ENCODE measurements at places on chromosomes 1 and 21. TPM values are rescaled to one million over a fixed set of nuclear protein-coding genes. Genes with fewer than 3 reads are reported as not detected.

- no peaks in the 10 kb centered on the region for H3K4me1 ChIP-seq
- DNase-seq = no peak
- H3K4me3 ChIP-seq = no peak overlapping the region
- no peaks in the 10 kb centered on the region for H3K36me3 ChIP-seq
- H3K27me3 ChIP-seq = peaks cover 6% of the 10 kb centered on the region
Observed at GRCh38 chr1:90291431-90292216, 296.7 kb downstream of the ZNF326 start.

GRCh38 chr1:228015276-228016180 is 8.7 kb downstream of the WNT3A start:
- H3K4me3 ChIP-seq = no peak overlapping the region
- no peak overlapping the region for H3K27ac ChIP-seq
- no peaks in the 10 kb centered on the region for H3K36me3 ChIP-seq
- H3K27me3 ChIP-seq = peaks cover 7% of the 10 kb centered on the region
- no peaks in the 10 kb centered on the region for H3K4me1 ChIP-seq

DNA sequence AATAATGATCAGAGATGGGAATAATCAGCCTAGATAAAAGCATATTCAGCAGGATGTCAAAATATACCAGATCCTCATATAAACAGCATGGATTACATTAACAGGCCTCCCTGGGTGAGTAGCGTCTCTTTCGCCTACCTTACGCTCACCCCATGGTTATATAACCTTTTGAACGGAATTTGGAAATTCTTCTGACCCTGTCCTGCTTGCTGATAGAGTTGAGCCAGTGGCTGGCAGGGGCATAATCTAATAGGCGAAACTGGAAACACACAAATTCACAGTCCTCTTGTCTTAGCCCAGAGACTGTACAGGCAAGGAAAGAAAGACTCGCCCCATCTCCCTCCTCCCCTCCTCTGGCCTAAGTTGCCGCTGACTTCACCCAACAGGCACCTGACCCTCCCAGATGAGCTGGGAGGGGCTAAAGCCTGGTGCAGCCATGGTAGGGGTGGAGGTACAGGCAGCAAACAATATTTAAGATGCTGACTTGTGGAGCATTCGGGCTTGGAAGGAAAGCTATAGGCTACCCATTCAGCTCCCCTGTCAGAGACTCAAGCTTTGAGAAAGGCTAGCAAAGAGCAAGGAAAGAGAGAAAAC is at the start of gene ANGPTL7:
Gene ANGPTL7, plus strand, starts transcription at position 498 of the 594 bp plus-strand sequence. CDS start 225 bp downstream, outside the sequence.
- peaks cover 7% of the 10 kb centered on the region for H3K4me1 ChIP-seq
- H3K4me3 ChIP-seq = no peak within 1 kb of the TSS
- H3K36me3 ChIP-seq = no peaks in the 10 kb centered on the region
- DNase-seq = no peak
- no peaks in the 10 kb centered on the region for H3K27me3 ChIP-seq

The CA6 gene
- total RNA-seq = not detected

DNA sequence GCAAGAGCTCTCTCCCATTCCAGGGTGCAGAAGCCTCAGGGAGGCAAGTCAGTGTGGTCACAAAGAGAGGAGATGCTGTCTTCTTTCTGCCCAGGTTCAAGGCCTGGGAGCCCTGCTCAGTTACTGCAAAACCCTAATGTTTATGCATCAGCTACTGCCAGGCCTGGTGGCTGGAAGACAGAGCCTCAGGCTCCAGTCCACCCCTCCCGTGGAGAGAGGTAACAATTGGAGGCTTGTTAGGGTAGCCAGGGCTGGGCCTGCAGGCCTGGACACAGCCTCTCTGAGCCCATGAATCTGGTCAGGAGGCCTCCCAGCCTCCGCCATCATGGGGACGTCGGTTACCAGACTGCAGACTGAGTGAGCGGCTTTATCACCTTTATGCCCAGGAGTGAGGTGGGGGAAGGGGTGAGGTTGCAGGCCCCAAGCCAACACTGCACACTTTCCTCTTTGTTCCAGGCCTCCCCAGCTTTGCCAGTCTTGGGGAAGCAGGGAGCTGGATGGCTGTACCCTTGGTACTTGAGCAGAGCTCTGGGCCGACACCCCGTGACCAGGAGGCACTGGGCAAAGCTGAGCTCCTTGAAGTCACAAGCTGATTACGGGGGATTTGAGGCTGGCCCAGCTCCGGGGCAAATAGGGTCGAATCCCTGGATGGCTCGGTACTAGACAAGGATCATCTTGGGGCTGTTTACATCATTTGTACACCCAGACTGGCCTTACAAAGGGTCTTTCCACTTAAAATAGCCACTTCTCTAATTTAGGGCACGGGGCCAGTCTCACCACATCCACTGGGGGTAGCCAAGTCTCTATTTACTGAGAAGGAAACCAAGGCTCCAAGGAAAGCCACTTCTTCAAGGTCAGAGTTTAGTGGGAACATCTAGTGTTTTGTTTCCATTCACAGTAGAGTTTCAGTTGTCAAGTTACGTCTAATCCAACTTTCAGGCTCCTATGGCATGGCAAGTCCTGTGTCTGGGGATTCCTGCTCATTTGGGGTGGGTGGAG is 5.2 kb downstream of the SLC2A1 start:
- H3K27me3 ChIP-seq = no peaks in the 10 kb centered on the region
- peaks cover 69% of the 10 kb centered on the region for H3K4me1 ChIP-seq
- no peak overlapping the region for H3K27ac ChIP-seq

The GCSAML gene
- 0.57 TPM for total RNA-seq

DNA sequence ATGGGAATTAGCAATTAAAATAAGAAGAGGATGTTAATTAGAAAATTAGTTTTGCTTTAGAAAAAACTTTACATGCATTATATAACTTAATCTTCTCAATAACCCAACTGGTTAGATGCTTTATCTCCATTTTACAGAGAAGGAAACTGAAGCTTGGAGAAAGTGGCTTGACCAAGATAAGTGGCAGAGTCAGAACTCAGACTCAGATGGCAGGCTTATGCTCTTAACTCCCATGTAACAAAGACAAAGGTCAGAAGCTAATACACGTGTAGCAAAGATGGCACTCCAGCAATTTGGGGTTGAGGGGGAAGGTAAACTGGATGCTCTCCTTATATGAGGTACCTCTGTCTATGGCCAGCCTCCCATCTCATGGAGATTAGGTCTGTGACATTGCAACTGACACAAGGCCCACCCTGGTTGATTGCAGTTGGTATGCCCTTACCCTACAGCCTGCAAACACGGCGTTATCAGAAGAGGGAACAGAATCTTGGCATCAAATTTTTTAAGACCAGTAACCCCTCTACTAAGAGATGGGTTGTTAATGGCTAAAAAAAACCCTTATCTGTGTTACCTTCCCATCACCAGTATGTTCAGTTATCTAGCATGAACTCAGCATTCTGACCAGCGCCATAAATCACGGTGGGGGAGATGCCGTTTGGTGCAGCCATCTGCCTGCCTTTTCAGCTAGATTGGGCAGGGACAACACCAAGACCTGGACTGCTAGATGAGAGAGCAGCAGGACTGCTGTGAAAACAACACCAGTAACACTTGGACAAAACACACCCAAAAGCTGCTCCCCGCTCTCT is 97.0 kb downstream of the UBR4 start:
- no peak overlapping the region for H3K4me3 ChIP-seq
- H3K27ac ChIP-seq = no peak overlapping the region
- peaks cover 30% of the 10 kb centered on the region for H3K36me3 ChIP-seq
- H3K4me1 ChIP-seq = no peaks in the 10 kb centered on the region
- no peaks in the 10 kb centered on the region for H3K27me3 ChIP-seq

GRCh38 chr1:12078575-12078937 is 15.5 kb downstream of the TNFRSF8 start:
- peaks cover 38% of the 10 kb centered on the region for H3K4me1 ChIP-seq
- no peak for DNase-seq
- no peak overlapping the region for H3K4me3 ChIP-seq
- H3K27me3 ChIP-seq = peaks cover 12% of the 10 kb centered on the region
- H3K36me3 ChIP-seq = peaks cover 17% of the 10 kb centered on the region

The ZBTB8A gene
- total RNA-seq = 0.22 TPM

The TMEM269 gene
- 0.55 TPM for total RNA-seq

GRCh38 chr1:168977618-168978017 is 128.9 kb upstream of the ATP1B1 start:
- no peak overlapping the region for H3K4me3 ChIP-seq
- no peaks in the 10 kb centered on the region for H3K4me1 ChIP-seq
- DNase-seq = no peak
- no peaks in the 10 kb centered on the region for H3K36me3 ChIP-seq

DNA sequence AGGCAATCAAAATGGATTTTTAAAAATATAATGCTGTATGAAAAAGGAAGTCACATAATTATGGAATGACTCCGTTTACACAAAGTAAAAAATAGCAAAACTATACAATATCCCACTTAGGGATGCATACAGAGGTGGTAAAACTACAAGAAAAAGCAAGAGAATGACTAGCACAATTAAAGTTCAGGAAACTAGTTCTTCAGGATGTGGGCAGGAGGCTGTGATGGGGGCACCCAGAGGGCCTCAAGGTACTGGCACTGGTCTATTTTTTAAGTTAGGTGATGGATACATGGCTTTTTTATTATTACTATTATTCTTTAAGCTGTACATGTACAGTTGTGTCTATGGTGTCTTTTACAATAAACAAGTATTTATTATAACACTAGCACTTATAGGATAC is 1.4 kb upstream of the ZC3H12A start:
- H3K36me3 ChIP-seq = peaks cover 17% of the 10 kb centered on the region
- H3K27ac ChIP-seq = peak overlapping the region; percentile 77
- peaks cover 50% of the 10 kb centered on the region for H3K4me1 ChIP-seq
- peak overlapping the region; percentile 90 for H3K4me3 ChIP-seq
- DNase-seq = no peak

The KLHDC9 gene
- total RNA-seq = not detected

The MTARC1 gene
- not detected for total RNA-seq

DNA sequence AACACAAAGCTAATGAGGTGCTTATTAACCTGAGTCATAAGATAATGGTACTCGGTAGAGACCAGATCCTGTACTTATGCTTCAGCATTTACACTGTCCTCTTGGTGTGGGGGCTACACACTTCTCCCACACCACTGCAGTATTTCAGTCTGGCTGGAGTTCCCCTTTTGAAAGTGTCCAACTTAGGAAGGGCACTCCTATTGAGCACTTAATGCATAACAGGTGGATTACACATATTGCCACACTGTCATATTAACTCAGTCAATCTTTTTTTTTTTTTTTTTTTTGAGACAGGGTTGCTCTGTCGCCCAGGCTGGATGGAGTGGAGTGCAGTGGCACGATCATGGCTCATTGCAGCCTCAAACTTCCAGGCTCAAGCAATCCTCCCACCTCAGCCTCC is 1.5 kb downstream of the GPATCH4 start:
- H3K36me3 ChIP-seq = peaks cover 17% of the 10 kb centered on the region
- H3K27me3 ChIP-seq = no peaks in the 10 kb centered on the region
- H3K4me1 ChIP-seq = peaks cover 26% of the 10 kb centered on the region
- no peak for DNase-seq

The DYNLT5 gene
- total RNA-seq = not detected

Data from natural killer cell treated with Interleukin-12 subunit alpha and Interleukin-12 subunit beta and Interleukin-15 and Interleukin-18, amount 100 ng/mL, for 72 hours (primary cell).